Nephron progenitor cell (in vitro differentiated cells): ENCODE measurements at places on chromosomes 5 and 9.

- DNase-seq, result no peak
These were observed 708.8 kb downstream of the MTRR start for GRCh38 chr5:8577792-8578191.

GRCh38 chr5:103217101-103217500 is 41.5 kb upstream of the MACIR start:
- DNase-seq, result no peak

GRCh38 chr5:103060424-103060954 is 59.4 kb downstream of the GIN1 start:
- no peak for DNase-seq

DNA sequence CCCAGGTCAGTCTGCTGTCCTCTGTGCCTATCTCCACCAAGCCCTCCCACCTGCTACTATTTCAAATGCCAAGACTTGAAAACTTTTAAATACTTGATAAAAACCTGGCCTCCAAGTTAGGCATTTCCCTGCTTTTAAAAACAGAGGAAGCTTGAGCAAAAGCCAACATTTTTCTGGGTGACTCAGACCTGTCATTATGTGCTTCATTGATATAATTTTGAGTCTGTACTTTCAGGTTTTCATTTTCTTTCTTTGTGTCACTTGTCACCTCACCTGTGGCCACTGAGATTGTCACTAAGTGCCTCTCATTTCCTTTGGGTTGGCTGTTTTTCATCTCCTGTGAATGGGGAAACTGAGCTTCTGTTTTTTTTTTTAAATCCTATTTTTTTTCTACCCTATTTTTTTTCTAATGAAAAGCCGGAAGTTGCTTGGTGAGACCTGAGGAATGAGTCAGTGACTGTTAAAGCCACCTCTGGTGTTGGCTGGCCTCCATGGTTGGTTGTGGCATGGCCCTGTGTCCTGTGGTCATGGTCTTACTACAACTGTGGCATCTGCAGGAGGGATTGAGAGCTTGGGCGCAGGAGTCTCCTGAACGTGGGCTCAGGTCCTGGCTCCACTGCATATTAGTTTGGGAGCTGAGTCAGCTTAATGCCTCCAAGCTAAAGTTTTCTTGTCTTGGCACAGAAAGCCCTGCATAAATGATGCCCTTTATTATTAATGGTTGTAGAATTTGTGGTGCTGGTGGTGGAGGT is 56.7 kb downstream of the ARHGAP26 start:
- no peak for DNase-seq

GRCh38 chr5:72412283-72413055 is 92.3 kb downstream of the PTCD2 start:
- DNase-seq, result no peak

DNA sequence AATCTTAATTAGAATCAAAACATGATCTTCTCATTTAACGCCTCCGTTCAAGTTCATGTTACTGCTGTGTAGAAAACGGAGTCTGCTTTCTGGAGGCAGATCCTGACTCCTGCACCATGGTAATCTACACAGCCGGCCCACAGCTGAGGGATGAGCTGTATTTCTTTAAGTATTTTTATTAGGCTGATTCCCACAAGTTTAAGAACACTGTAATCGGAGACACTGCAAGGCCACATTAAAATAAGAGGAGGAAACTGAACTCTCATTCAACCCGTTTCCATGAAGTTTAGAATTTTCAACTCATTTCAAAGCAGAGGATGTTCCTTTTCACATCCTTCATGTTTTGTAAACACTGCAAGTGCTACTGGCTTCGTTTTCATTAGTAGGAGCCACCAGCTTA is 372.2 kb downstream of the NFIB start:
- no peak for DNase-seq

GRCh38 chr5:76689321-76690036 is 26.4 kb upstream of the F2R start:
- no peak for DNase-seq

GRCh38 chr5:172669386-172670004 is 28.4 kb downstream of the NEURL1B start:
- DNase-seq, result no peak

- DNase-seq, result no peak
These were observed 27.0 kb downstream of the TRIM14 start for GRCh38 chr9:98091735-98092612.

DNA sequence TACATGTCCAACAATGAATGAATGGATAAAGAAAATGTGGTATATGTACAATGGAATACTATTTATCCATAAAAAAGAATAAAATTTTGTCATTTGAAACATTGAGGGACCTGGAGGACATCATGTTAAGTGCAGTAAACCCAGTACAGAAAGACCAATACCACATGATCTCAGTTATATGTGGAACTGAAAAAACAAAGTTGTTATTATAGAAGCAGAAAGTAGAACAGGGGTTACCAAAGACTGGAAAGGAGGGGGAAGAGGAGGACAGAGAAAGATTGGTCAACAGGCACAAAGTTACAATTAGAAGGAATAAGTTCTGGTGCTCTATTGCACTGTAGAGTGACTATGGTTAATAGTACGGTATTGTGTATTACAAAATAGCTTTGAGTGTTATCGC is 233.8 kb downstream of the SEMA6A start:
- DNase-seq, result no peak

- no peak for DNase-seq
These were observed 364.0 kb downstream of the ARHGEF28 start for GRCh38 chr5:73989956-73990355.

- no peak for DNase-seq
These were observed 147.5 kb upstream of the FBXL17 start for GRCh38 chr5:108529381-108529780.

- DNase-seq, result no peak
These were observed 37.2 kb upstream of the COL15A1 start for GRCh38 chr9:98906273-98907040.

GRCh38 chr9:123437201-123437600 is 81.2 kb downstream of the CRB2 start:
- DNase-seq, result no peak

- no peak for DNase-seq
These were observed 101.9 kb downstream of the NFIB start for GRCh38 chr9:14212077-14212476.

DNA sequence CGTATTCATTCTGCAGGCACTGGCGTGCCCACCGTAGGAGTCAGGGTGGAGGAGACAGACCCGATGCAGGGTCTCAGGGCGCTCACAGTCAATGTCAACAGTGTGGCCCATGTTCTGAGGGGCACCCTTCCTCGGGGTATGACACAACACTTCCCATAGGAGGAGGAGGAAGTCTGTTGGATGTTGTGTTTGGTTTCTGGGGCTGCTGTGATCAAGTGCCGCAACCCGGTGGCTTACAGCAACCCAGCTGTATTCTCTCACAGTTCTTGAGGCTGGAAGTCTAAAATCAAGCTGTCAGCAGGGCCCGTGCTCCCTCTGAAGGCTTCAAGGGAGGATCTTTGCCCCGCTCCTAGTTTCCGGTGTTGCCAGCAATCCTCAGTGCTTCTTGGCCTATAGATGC is 5.6 kb upstream of the HNRNPAB start:
- no peak for DNase-seq

GRCh38 chr9:105280691-105281090 is 36.2 kb downstream of the SLC44A1 start:
- no peak for DNase-seq

DNA sequence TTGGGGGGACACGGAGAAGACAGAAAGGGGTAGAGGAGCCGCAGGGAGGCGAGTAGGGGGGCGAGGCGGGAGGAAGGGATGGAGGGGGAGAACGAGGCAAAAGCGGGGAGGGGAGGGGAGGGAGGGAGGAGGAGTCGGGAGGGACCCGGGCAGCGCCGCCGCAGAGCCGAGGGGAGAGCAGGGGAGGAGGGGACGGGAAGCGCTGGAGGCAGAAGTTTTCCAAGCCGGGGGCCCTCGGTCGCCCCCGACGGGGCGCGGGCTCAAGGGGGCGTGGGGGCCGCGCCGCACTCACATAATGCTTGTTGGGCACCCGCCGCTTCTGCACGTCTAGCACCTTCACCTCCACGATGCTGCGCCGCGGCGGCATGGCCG is 353 bp downstream of the SH3PXD2B start:
- DNase-seq, result peak; percentile 65

GRCh38 chr5:39270225-39270848 is 51.0 kb upstream of the FYB1 start:
- no peak for DNase-seq

- DNase-seq, result no peak
These were observed 4.2 kb downstream of the UHRF2 start for GRCh38 chr9:6417186-6417585.

GRCh38 chr9:129334105-129334935 is 156.3 kb upstream of the IER5L start:
- DNase-seq, result peak; percentile 80

DNA sequence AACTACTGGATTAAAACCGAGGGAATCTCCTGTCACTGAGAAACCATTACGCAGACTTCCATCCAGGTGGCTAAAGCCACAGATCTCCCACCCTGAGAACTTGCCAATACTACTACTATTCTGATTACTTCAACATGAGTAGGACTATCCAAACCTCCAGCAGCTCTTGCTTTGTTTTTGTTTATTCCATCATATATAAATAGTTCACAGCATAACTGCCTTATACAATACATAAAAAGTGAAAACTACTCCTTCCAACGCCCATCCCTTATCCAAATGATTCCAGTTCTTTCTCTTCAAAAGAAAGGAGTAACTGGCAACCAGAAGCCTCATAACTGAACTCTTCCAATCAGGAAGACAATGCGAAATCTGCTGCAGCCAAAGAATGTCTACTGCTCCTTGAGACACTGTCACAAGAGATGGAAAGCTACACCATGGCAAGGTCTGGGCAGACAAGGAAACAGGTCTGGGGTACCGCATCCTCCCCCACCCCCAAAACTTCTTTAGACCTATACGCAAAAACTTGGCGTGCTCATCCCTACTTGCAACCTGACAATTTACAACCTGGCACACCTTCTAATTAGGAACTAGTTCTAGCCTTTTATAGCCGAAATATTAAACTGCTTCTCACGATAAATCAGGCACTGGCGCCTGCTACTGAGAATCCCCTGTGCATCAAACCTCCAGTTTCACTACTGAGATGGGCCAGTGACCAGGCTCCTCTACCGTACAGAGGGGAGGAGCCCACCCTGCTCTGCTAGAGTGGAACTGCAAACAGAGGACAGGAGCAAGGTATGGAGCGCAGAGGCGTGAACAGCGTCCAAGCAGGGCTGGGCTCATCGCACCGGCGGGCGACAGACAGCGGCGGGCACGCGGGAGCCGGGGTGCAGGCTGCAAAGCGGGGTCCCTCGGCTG is 986 bp downstream of the PLPP1 start:
- peak; percentile 68 for DNase-seq

GRCh38 chr9:127049044-127049443 is 73.4 kb downstream of the ANGPTL2 start:
- DNase-seq, result no peak

DNA sequence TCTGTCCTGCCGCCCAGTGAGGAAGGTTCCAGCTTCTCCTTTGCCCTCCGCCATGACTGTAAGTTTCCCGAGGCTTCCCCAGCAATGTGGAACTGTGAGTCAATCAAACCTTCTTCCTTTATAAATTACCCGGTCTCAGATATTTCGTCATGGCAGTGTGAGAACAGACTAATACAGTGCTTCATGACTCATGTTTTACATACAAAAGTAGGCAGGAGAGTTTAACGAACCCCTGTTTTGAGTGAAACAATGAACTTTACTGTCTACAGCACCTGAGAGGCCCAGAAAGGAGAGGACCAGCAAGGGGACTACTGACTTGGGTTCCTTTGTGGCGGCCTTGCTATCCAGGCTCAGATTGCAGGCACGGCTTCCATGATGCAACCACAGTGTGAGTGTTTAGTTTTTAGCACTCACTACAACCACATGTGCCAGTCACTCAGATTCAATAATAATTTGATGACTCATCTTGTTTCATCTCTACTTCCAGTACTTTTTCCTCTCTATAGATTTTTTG is 139.1 kb upstream of the CLINT1 start:
- DNase-seq, result no peak

DNA sequence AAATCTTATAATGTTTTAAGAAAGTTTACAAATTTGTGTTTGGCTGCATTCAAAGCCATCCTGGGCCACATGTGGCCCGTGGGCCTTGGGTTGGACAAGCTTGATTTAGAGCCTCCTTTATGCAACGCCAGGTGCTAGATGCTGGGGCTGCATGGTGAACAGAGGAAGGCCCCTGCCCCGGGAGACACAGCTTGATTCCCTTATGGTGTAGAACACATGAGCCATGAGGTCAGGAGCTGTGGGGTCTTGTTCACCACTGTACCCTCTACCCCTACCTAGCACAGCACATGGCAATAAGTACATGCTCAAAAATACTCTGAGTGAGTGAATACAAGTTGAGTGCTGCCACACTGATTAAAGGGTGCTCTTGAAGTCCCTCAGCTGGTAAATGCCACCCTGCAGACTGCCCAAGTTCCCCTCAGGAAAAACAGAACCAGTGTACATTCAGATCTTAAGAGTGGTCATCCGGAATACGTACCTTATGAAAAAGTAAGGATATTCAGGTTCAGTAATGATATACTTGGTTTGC is 71.9 kb downstream of the ARRDC3 start:
- no peak for DNase-seq

DNA sequence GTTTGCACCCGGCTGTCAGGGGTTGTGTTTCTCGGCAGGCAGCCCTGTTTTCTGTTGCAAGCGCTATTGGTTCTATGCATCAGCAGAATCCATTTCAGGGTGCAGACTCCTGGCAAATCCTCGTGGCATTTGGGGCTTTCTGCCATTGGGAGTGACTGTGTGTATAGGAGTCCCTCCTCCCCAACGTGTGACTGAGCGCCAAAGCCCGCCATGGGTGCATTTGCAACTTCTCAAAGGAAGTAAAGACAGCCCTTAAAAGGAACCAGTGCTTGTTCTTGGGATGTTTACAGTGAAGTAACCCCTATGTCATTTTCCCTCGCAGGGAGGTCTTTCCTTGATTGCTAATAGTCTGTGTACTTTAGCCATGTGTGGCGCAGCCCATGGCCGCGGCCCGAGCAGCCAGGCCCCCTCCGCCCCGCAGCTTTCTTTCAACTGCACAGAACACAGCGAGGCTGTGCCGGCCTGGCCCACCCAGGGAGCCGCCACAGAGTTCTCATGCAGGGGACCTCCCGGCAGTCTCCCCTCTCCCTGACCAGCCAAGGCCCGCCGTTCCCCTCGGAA is 175.6 kb downstream of the HSD17B3 start:
- DNase-seq, result peak; percentile 27

DNA sequence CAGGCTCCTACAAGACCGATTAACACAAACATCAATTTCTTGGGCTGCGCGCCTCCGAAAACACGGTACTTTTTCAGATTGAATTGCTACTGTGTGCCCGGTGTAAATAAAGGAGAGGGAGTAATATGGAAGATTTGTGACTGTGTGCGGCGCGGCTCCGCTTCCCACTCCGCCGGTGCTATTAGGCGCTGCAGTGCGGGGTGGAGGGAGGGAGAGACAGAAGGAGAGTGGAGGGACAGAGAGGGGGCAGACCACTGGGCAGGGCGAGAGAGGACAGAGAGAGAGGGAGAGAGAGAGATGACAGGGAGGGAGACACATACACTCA is 24.7 kb upstream of the RNU6ATAC start:
- DNase-seq, result no peak

GRCh38 chr9:121278477-121279261 is 10.7 kb downstream of the GSN start:
- peak; percentile 47 for DNase-seq
